ENCODE measurements at places on chromosomes 4 and X.

GRCh38 chrX:16435399-16435986 is 214.5 kb upstream of the S100G start:
- DNase-seq: no peak

GRCh38 chr4:67020438-67020797 is 524.9 kb downstream of the CENPC start:
- DNase-seq: no peak

DNA sequence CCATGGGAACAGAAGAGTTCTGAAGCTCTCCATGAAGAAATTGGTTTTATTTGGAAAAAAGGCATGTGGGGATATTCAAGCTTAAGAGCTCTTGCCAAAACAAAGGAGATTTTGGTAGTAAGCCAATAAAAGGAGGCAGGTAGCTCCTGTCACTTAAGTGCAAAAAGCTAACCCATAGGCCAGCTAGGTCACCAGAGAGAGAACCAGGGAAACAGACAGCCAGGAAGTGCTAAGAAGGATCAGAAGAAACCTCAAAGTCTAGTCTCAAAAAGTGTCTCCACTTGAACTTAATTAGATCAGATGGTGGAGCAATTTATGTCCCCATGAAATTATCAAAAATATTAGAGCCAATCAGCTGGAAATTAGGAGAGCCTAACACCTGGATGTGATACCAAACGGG is 49.2 kb downstream of the CD40LG start:
- no peak for DNase-seq

DNA sequence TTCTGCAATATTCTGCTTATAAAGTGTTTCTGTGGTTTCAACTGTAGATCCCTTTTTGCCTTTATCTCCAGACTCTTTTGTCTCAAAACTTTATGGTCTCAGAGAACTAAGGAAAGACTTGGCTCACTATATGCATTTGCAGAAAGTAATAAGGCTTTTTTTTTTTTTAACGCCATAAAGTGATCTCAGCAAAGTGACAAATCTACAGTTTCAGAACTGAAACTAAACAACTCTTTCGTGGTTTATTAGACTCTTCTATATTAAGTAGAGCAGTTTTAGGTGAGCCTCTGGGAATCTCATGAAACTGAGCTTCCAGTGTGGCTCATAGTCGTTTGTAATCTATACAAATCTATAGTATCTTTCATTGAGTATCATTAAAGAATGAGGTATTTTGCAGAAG is 15.3 kb downstream of the ATP7A start:
- DNase-seq: no peak

DNA sequence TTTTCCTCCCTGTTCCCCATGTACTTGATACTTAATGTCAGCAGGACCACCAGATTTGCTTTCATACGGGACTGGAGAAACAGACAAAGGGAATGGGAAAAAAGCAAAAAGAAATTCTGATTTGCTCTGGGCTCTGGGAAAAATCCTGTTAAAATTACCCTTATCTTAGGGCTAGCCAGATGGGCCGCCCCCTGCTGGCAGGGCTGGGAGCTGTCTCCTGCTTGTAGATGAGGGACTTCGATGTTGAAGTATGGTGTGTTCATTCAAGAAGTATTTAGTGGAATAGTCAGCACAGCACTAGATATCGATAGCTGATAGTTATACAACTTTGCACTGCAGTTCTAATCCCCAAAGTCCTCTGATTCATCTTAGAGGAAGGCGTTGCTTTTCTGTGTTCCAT is 45.8 kb downstream of the BCORL1 start:
- DNase-seq: no peak

GRCh38 chrX:51694254-51694653 is 11.6 kb upstream of the CENPVL2 start:
- DNase-seq: no peak

GRCh38 chrX:46634577-46634976 is 61.0 kb downstream of the CHST7 start:
- no peak for DNase-seq

DNA sequence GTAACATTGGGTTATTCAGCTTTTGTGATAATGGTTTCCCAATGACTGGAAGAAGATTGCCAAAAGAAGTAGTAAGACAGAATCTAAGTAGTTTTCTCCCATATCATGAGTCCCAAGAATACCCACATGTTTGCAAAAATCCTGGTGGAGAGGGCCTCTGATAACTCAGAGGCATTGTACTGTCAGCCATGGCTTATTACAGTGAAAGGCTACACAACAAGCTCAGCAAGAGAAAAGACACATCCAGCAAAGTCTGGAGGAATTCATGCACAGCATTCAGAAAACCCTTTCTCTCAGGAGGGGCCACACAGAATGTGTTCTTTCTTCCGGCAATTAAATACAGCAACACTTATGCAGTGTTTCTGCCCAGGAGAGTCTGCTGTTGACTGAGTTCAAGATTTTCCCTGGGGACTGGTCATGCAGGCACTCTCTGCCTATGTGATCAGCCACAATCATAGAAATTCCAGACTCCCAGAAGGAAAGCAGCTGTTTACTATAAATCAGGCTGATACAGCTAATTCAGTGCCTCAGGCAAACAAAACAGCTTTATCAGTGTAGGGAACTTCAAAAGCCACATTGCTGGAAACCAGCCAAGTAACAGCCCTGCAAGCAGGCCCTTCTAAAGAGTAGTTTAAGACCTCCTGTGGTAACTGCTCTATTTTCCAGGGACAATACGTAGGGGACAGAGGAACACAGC is 937.1 kb downstream of the CCSER1 start:
- no peak for DNase-seq

DNA sequence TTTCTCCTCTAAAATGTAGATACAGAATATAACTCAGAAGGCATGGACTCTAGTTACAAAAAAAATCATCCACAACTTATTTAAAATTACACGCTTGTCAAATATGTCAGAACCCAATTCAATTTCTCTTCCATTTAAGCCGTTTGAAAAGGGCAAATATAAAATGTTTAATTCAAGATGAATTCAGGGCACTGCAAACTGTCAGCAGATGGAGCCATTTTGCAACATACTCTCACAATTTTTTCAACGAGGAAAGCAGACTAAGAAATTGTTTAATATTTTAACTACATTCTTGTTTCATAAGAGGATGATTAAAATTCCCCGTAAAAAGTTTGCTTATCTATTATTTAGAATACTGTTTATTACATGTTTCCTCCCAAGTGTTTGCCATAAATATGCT is 321.3 kb upstream of the CPXCR1 start:
- DNase-seq: no peak

DNA sequence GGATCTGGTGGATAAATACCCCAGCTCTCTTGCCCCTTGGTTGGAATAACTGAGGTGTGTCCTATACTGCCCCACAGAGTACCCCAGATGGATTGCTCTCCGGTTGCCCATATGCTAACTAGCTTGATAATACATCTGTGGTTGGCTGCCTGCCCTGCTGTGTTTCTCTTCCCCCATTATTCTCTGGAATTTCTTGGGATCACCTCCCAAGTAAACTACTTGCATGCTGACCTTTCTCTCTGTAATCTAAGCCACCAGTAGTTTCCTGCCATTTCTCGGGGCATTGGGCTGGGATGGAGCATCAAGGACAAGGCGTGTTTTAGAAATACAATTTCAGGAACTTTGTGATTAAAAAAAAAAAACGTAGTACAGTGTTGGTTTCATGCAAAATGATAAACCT is 25.2 kb downstream of the PPP1R2C start:
- no peak for DNase-seq

GRCh38 chr4:181007751-181008150 is 1235.5 kb upstream of the TENM3 start:
- no peak for DNase-seq

DNA sequence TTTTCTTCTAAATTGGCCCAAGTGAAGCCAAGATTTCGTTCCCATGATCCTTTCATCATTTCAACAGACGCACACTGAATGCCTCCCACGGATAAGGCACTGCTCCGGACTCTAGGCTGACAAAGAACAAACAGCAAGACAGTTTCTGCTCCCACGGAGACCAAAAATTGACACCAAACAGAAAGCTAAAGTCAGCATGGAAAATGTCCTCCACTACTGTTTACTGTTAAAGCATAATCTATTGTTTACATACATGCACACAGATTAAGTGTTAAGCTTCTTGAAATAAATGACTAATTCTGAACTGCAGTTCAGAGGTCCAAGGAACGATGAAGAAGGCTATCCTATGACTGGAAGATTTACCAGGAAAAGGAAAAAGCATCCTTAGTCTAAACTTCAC is 199.6 kb downstream of the AASDH start:
- no peak for DNase-seq

- DNase-seq: no peak
These were observed 211.7 kb downstream of the NAF1 start for GRCh38 chr4:162954976-162955375.

- DNase-seq: no peak
These were observed 38.4 kb upstream of the ARHGEF6 start for GRCh38 chrX:136819031-136819703.

- no peak for DNase-seq
These were observed 412.4 kb downstream of the DMD start for GRCh38 chrX:32798990-32799389.

DNA sequence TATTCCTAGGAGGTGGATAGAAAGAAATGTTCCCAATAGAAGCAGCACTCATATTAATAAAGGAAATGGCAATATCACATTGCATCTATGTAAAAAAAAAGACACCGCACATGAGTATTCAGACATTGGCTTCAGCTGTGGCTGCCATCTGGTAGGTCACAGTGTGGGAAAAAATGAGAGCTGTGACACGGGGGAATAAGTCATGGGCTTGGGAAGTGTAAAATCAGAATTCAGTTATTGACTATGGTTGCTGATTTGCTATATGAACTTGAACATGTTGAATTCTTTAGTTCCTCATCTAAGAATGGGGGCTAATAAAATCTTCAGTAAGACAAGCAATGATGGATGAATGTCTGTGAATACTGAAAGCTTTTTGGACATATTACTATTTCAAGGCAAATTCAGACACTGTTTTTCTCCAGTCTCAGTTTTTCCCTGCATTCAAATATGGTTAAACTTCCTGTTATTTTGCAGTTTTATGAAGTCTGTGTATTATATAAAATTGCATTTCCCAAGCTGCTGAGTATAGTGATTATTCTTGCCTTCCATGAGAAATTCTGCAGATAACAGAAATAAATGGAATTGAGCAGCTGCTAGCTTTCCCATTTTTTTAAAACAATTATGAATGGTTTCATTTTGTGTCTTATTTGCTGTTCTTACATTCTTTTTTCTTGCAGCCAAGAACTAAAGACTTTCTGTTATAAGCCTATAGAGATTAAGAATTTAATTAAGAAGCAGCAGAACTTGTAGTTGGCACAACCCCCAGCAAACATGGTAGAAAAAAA is 221.0 kb downstream of the ANKRD50 start:
- DNase-seq: no peak

GRCh38 chr4:148431401-148431800 is 10.8 kb downstream of the NR3C2 start:
- DNase-seq: no peak

- DNase-seq: no peak
These were observed 243.6 kb upstream of the DKK2 start for GRCh38 chr4:107279733-107280132.

- no peak for DNase-seq
These were observed 96.6 kb downstream of the EFHC2 start for GRCh38 chrX:44246826-44247225.

- no peak for DNase-seq
These were observed 111.4 kb downstream of the NYX start for GRCh38 chrX:41558531-41558930.

DNA sequence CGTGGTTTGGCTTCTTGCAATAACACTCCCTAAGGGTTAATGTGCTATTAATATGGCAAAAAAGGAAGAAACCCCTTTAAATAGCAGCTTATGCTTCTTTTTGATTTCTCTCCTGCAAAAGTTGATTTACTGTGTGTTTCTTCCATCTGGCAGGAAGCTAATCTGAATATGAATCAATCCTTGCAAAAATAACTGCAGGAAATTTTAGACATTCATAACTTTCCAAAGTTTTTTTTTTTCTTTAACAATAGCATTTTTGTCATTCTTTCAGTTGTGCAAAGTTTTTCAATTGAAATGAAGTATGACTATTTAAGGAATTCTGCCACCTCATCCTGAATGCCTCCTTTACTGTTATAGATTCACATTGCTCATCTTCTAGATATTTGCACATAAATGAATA is 115.6 kb downstream of the SPANXA1 start:
- DNase-seq: no peak

DNA sequence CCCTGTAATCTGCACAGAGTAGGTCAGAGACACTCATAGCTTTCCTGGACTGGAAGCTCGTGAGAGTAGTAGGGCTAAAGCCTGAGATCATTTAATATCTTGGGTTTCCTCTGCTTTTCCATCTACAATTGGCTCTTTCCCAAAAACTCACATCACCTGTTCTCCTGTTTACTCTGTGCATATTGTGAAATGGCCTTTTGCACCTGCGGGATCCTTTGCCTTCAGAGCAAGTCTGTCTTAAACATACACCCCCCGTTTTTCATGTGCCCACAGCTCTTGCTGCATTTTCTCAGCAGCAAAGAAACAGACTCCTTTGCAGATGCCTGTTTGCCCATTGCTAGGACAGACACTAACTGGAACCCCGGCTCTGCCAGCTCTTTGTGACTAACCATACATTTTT is 608.3 kb upstream of the PCDH10 start:
- no peak for DNase-seq

DNA sequence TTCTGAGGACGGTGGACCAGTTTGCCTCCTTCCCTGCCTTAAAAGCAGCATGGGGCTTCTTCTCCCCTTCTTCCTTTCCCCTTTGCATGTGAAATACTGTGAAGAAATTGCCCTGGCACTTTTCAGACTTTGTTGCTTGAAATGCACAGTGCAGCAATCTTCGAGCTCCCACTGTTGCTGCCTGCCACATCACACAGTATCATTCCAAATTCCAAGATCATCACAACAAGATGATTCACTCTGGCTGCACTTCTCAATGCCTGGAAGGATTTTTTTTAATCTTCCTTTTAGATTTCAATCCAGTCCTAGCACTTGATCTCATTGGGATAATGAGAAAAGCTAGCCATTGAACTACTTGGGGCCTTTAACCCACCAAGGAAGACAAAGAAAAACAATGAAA is 255.3 kb downstream of the RAPGEF2 start:
- peak; percentile 10 for DNase-seq

GRCh38 chrX:137549073-137549472 is 16.9 kb upstream of the ZIC3 start:
- DNase-seq: no peak

DNA sequence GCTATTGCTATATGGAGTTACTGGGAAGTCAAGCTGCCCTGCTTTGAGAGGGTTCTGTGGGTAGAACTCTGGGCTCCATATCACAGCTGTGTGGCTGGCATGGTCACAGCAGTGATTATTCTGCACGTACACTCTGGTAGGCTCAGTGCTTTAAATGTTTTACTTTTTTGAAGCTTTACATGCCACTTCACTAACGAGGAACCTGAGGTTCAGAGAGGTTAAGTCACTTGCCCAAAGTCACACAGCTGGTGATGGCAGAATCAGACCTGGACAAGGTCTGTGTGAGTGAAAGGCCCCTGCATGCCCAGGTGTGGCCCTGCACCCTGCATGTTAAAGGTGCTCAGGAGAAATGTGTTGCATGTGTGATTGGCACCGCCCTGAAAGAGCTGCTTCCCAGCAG is 24.5 kb downstream of the EVC start:
- DNase-seq: no peak

All from HFF-Myc (cell line).